Mucosa of descending colon (tissue), 3 donors: ENCODE measurements at places on chromosomes 13 and 19.

DNA sequence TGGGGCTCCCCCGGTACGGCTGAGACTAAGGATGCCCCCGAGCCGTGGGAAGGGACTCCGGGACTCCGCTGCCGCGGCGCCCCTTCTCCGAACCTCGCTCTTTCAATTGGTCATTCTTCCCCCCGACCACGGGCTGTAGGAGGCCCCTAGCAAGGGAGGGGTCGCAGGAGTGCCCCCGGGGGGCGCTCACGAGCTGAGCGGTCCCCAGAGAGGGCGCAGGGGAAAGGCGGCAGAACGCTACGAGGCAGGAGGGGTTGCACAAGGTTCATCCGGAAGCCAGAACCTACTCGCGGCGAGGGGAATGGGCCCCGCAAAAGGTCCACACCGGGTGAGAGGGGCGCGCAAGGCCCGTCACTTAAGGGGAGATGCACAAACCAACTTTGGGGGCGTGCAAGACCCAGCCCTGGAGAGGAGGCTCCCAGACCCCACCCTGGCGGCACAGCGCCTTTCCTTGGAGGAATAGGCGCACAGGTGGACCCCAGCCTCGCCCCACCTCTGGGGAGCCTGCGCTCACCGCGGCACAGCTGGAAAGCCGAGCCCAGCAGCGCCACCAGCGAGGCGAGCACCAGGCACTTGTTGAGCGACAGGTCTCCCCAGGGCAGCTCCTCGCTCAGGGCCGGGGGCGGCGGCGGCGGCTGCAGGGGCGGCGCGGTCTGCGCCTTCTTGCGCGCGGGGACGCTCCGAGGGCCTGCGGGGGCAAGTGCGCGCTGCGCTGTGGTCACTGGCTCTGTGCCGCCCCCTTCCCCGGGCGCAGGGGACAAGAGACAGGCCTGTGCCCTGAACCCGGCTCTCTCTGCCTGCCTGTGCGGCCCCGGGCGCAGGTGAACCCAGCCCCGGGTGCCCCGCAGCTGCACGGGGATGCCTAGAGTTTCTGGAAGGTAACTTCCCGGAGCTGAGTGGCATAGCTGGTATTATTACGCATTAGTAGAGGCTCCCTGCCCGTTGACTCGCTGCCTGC lies 2.8 kb downstream of the JSRP1 start:
- peak; percentile 63 for DNase-seq

GRCh38 chr19:39144290-39145071 lies 18.9 kb downstream of the PAK4 start:
- DNase-seq: no peak

GRCh38 chr13:71661921-71662320 lies 205.1 kb downstream of the DACH1 start:
- no peak for DNase-seq

DNA sequence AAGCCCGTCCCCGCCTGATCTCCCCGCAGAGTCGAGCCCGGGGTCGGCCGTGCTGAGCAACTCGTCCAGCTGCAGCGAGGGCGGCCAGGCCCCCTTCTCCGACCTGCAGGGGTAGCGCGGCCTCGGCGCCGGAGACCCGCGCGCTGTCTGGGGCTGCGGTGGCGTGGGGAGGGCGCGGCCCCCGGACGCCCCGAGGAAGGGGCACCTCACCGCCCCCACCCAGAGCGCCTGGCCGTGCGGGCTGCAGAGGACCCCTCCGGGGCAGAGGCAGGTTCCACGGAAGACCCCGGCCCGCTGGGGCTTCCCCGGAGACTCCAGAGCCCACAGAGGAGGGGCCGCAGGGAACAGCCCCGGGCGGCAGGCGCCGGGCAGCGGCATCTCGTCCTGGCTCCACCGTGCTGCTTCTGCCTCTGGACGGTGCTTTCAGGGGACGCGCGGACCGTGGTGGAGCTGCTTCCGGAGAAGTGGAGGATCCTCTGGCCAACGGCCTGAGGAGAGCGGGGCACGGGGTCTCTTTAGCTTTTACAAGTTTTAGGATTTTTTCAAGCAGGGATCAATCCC lies 8.8 kb upstream of the F7 start:
- no peak for DNase-seq

DNA sequence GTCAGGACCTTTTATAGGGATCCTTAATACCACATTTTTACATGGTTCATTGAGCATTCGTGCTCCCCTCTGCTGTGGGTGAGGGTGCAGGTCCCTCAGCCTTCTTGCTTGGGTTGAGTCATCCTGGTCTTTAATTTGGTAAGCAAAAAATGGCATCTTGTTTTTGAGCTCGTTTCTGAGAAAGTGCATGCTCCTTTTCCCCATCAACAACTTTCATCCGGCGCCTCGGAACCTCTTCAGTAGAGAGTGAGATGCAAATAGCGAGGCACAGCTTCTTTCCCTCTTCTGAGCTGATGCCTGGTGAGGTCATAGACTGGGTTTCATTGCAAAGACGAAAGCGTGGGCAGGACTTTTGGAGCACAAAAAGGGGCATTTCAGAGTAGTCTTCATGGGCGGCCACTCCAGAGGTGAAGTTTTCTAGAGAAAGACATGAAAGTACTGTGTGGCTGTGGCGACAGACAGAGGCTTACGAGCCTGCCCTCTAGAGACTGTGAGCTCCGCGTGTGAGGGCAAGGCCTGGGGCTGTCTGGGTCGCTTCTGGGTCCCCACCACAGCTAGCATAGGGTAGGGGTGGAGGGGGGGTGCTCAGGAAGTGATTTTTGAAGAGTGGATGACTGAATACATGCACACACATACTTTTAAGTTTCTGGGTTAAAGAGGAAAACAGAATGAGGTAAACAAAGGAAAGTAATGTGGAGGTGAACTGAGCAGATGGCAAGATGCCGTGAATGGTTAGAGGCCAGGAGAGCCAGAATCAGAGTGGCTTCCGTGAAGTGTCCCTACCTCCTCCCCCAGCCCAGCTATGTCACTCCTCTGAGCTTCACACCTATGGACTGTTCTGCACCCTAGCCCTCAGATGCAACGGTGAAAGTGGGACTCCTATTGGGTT lies 44.3 kb downstream of the BBC3 start:
- peak; percentile 33 for DNase-seq

DNA sequence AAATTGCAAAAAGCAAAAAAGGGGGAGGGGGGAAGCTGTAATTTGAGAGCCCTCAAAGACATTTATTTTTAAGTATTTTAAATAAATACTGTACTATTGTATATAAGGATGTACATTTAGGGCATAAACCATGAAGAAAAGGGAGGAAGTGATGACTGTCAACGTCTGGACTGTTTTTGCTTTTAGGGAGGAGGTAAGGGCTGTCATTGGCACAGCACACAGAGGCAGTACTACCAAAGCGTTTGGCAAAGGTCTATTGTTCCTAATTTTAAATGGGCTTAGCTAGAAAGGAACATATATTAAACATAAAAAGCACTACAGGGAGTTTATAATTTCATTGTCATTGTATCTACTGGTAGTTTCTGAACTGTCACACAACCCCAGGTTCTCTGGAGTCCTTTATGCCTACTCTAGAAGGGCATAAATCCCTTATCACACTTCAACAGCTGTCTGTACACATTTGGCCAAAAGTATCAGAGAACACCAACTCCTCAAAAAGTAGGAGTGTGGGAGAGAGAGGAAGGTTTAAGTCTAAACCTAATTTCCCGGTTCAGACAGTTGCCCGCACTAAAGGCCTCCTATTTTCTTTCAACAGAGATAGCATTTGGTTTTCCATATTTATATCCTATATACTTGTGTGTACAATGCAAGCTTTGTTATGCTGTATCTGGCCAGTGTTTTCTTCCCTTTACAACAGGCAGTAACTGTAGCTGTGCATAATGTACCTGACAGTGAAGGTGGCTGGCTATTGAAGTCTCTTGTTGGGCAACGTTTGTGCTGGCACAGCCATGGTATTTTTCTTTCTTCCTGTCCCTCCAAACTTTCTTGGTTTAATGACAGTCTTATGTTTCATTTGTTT lies 406.2 kb downstream of the KLF5 start:
- peak; percentile 56 for DNase-seq

DNA sequence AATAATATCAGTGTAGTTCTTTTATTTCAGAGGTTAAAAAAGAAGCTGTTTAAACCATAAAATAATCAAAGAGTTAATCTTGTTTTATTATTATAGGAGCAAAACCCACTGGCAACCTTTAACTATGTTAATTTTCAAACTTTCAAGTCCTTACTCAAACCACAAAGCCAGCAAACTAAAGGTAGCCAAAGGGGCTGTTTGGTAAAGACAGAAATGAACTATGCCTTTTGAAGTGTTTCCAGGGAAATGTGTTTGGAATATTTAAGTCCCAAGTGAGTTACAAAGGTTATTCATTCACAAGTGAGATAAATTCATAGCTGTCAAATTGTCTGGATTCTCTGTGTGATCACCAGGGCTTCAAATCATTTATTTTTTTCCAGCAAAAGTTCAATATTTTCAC lies 264.7 kb downstream of the MZT1 start:
- no peak for DNase-seq
